ENCODE measurements at places on chromosomes 7 and 10.

DNA sequence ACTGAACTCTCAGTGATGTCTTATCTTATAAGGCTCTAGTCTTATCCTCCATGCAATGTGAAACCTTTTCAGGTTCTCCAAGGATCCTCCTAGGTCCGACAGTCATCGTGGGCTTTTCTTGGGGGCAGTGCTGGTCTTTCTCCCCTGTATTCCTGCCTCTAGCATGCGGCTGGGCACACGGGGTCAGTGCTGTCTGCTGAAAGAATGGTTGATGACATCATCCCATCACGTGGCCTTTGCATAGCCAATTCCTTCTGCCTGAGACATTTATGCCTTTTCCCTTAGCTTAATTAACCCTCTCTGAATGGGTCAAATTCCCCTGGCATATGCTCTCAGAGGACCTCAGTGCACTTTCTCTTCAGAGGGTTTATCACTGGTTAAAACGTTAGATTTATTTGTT lies 27.0 kb upstream of the KCNK18 start:
- H3K36me3 ChIP-seq, result no peaks in the 10 kb centered on the region
- no peak overlapping the region for H3K4me3 ChIP-seq
- H3K27me3 ChIP-seq, result peaks cover 79% of the 10 kb centered on the region
- DNase-seq, result no peak
- no peak overlapping the region for H3K27ac ChIP-seq

DNA sequence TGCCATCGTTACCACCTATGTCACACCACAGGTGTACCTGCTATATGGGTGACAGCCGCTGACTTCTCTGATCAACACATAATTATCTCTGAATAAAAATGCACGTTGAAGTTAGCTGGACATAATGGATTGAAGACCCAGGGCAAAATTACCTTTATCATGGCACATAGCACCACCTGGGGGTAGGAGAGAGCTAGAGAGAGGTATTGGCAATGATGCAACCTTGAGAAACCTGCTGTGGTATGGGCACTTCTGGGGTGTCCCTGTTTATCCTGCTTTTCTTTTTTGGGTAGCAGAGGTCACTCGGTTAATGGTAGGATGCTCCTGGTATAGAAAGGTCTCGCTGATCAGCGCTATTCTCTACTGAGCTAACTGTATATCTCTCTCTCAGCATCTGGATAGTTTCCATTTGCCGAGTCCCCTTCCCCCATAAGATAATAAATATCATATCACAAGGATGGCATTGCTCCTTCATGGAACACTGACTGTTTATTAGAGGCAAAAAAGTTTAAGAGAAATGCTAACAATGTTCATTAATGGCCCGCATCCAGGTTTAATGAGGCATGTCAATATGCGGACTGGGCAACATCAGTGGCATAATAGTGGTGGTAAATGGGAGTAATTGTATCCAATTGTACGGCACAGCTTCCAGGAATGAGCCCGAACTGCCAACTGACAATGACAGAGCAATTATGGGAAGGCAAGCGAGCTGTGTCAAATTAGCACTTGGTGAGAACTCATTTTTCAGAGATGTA lies 323.1 kb downstream of the TFEC start:
- no peak for DNase-seq
- H3K27me3 ChIP-seq, result no peaks in the 10 kb centered on the region
- H3K27ac ChIP-seq, result no peak overlapping the region
- no peak overlapping the region for H3K4me3 ChIP-seq
- H3K36me3 ChIP-seq, result no peaks in the 10 kb centered on the region

DNA sequence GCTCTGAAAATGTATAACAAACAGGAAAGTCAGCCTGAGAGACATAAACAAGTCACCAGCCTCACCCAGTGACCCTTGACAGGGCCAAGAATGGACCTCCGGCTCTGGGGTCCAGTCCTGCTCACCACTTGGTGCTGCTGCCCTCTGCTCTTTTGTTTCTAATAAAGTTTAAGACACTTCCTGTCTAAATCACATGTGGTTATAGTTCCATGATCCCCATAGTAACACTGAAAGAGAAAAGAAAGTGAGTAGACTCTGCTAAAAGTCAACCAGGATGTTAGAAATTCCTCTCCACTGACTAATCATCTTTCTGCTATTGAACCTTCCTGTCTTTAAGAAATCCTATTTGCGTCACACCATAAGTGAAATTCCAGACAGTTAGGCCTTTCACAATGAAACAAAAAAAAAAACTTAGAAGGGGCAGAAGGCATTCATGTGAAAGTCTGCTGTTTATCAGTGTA lies 179.2 kb upstream of the BET1 start:
- H3K27ac ChIP-seq, result no peak overlapping the region
- no peaks in the 10 kb centered on the region for H3K4me1 ChIP-seq
- H3K36me3 ChIP-seq, result no peaks in the 10 kb centered on the region
- no peak overlapping the region for H3K4me3 ChIP-seq
- DNase-seq, result no peak

DNA sequence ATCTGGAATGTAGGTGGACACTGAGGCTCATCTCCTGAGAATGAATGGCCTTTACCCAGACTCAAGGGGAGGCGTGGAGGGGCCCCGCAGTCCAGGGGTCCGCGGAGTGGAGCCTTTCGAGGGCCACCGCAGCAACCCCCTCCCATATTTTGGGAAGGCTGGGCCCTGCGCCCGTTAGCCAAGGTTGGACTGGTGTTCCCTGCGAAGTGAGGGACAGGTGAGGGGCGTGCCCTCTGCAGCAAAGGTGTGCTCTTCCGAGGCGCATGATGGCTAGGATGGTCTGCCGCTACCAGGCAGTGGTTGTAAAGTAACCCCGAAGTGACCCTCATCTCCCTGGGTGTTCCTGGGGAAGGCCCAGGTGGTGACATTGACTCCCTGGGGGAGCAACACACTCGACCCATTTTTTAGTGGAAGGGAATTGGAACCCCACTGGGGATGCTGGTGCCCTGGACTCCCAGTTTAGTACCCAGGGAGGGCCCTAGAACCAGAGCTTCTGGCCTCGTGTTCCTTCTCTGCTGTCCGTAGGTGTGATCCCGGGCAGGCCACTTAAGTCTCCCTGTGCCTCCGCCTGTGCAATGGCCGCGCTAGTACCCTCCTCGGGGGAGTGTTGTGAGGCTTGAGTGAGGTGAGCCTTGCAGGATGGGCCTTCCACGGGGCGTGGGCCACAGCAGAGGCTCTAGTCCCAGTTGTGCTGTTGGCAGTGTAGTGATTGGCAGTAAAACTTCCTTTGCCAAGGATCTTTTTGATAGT lies 779 bp downstream of the FAM241B start:
- peaks cover 14% of the 10 kb centered on the region for H3K4me1 ChIP-seq
- no peak for DNase-seq
- no peaks in the 10 kb centered on the region for H3K36me3 ChIP-seq
- H3K27ac ChIP-seq, result no peak overlapping the region
- peak overlapping the region; percentile 63 for H3K4me3 ChIP-seq
- peaks cover 9% of the 10 kb centered on the region for H3K27me3 ChIP-seq

DNA sequence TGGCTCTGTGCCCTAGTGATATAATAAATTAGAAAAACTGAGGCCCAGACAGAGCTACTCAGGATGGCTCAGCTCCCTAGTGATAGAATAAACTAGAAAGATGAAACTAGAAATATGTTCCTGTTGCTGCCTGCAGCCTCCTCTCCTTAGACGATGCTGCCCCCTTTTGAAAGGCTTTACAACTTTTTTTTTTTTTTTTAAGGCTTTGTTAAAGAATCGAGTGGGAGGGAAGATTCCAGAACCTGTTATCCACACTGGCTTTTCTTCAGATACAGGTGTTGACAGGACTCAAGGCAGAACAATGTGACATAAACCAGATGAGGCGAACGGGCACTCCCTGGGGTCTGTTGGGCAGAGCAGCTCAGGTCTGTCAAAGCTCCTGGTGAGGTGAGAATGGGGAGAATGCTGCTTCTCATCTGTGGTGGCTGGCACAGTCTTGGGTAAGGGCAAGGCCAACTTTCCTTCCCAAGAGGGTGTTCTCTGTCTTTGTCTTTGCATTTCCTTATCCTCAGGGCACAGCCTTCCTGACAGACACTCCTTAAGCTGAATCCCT lies 175.1 kb downstream of the COBL start:
- peaks cover 14% of the 10 kb centered on the region for H3K27me3 ChIP-seq
- H3K4me1 ChIP-seq, result peaks cover 16% of the 10 kb centered on the region
- H3K27ac ChIP-seq, result no peak overlapping the region
- H3K36me3 ChIP-seq, result no peaks in the 10 kb centered on the region
- DNase-seq, result peak; percentile 30
- H3K4me3 ChIP-seq, result no peak overlapping the region

GRCh38 chr7:115838829-115839228 lies 191.7 kb downstream of the TFEC start:
- no peak overlapping the region for H3K27ac ChIP-seq
- H3K4me3 ChIP-seq, result no peak overlapping the region
- DNase-seq, result no peak

- H3K27me3 ChIP-seq, result no peaks in the 10 kb centered on the region
- H3K4me1 ChIP-seq, result no peaks in the 10 kb centered on the region
- H3K36me3 ChIP-seq, result no peaks in the 10 kb centered on the region
- no peak for DNase-seq
- no peak overlapping the region for H3K27ac ChIP-seq
- H3K4me3 ChIP-seq, result no peak overlapping the region
Measured at GRCh38 chr7:55895021-55895420, 7.8 kb downstream of the ZNF713 start.

DNA sequence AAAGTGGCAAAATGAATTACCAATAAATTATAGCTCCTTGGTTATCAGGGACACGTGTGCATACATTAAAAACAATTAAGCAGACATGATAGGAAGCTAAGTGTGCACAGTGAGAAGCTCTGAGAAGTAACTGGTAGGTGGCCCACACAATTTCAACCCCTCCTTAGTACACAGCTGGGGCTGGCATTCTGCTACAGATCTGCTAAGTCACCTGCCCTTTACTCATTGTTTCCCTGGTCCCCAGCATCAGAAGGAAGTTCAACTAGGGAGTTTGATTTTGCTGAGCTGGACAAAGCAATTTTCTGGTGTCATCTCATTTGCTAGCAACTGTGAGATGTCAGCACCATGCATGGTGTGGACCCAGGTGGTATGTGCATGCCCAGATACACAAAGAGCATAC lies 424.1 kb upstream of the NPVF start:
- H3K36me3 ChIP-seq, result no peaks in the 10 kb centered on the region
- H3K4me3 ChIP-seq, result no peak overlapping the region
- no peaks in the 10 kb centered on the region for H3K27me3 ChIP-seq

All from activated naive CD4-positive, alpha-beta T cell treated with anti-CD3 and anti-CD28 coated beads, Interleukin-2, amount 10 ng/mL, durations not matched to agents 7 days and 5 days (primary cell).